Activated CD8-positive, alpha-beta memory T cell treated with anti-CD3 and anti-CD28 coated beads for 48 hours (primary cell): ENCODE measurements at places on chromosomes 13 and 19.

GRCh38 chr13:90015565-90016507 lies 1331.7 kb upstream of the MIR17HG start:
- DNase-seq: no peak

GRCh38 chr19:29702161-29702962 lies 12.7 kb downstream of the C19orf12 start:
- DNase-seq: no peak

DNA sequence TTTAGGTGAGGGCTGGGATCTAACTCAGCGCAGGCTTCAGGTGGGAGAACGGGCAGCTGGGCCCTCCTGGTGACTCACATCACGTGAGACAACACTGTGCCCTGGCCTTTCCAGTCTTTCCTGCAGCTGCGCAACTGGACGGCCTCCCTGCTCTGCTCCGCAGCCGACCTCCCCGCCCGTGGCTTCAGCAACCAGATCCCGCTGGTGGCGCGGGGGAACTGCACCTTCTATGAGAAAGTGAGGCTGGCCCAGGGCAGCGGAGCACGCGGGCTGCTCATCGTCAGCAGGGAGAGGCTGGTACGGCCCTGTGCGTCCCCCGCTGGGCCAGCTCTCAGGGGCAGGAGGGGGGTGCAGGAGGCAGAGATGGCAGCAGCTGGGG lies 8.8 kb downstream of the SPPL2B start:
- no peak for DNase-seq

DNA sequence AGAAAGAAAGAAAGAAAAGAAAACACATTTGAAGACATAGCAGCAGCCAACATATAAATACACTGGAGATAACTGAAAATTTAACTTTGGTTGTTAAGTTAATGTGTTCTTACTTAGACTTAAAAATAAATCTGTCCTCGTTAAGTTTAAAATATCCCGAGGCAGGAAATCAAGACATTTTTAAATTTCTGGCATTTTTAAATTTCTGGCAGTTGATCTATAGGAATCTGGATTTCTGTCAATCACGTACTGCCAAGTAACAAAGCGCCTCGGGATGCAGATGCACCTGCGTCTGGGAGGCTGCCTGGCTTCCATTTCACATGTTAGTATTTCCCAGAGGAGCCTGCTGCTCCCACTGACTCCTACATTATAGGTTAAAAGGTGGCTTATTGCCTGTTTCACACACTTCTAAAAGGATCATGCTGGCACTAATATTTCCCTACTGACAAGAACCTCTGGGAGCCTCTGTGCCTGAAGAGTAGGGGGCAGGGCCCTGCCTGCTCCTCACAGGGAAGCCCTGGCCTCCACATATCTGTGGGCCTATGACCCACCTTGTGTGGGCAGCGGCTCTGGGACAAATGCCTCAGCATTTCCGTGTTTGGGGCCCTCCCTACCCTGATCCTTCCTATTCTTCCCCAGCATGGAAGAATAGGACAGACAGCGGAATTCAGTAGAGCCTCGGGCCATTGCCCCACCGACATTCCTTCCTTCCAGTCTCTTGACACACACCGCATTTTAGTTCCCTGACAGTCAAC lies 62.8 kb upstream of the ATP12A start:
- DNase-seq: no peak

DNA sequence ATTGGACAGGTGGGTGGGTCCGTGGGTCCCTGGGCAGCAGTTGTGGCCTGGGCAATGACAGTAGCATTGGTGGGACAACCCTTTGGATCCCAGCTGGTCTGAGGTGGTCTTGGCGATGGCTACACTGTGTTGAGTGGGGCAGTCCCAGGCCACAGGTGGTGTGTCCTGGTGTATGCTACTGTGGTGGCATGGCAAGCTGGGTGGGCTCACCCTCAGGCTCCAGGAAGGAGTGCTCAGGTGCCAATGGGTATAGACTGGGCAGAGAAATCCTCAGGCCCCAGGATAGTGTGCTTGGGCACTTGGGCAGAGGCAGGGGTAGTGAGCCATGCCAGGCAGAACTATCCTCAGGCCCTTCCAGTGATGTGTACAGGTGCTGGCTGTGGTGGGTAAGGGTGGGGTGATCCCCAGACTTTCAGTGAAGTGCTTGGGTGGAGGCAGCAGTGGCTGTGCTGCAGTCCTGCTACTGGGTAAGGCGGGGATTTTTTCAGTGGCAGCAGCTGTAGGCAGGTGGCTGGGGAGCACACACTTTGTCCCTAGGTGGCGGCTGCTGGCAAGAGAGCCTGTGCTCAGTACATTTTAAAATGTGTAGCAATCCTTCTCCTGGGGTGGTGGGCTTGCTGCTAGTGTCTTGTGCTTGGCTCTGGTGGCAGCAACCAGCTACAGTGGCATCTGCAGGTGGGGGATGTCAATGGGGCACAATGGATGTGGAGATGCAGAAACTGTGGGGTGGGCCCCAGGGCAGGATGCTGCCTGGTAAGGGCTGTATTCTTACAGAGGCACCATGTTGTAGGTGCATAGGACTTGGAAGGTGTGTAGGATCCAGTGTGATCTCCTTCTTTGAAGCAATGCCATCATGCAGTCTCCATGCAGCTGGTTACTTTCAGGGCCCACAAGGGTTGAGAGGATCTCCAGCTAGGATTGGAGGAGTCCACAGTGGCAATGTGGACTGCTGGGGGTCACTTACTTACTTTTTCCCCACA lies 64.9 kb downstream of the DNAJC3 start:
- DNase-seq: no peak

GRCh38 chr13:113969973-113970611 lies 3.8 kb downstream of the C13orf46 start:
- no peak for DNase-seq

DNA sequence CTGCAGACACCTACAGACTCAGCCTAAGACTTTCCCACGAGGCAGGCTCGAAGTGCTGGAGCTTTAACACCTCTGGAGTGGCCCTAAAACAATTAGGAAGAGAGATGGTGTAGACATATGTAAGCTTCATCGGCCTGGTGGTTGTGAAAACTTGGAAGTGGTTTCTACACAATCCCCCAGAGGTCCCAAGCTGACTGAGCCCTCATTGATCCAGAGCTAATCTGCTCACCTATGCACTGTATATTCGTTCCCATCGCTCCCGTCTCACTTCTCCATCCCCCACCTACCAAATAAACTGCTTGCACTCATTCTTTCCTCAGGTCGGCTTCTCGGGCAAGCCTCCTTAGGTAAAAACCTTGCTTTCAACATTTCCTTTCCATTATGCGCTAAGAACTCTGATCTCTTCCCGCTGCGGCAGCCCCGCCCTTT lies 767 bp upstream of the ZNF793 start:
- DNase-seq: no peak

DNA sequence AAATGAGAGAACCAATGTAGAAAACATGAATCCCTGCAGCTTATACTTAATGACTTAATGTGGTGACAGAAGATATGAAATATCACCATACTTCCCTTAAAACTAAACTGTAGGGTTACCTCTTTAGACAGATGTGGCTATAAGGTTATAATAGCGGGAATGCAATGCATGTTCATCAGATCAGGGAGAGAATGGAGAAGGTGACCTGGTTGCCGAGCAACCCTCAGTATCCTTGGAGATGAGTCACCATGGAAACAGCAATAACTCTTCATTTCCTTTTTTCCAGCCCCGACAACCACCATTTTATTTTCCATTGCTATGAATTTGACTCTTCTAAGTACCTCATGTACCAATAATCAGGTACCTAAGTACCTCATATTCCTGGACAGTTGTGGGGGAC lies 28.0 kb upstream of the ZNF835 start:
- DNase-seq: no peak

DNA sequence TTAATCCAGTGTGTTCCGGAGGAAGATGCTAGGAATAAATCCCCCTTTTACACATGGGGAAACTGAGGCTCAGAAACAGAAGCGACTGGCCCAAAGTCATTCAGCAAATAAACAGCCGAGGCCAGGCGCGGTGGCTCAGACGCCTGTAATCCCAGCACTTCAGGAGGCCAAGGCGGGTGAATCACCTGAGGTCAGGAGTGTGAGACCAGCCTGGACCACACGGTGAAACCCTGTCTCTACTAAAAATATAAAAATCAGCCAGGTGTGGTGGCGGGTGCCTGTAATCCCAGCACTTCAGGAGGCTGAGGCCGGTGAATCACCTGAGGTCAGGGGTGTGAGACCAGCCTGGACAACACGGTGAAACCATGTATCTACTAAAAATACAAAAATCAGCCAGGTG lies 11.6 kb upstream of the PLIN3 start:
- no peak for DNase-seq

DNA sequence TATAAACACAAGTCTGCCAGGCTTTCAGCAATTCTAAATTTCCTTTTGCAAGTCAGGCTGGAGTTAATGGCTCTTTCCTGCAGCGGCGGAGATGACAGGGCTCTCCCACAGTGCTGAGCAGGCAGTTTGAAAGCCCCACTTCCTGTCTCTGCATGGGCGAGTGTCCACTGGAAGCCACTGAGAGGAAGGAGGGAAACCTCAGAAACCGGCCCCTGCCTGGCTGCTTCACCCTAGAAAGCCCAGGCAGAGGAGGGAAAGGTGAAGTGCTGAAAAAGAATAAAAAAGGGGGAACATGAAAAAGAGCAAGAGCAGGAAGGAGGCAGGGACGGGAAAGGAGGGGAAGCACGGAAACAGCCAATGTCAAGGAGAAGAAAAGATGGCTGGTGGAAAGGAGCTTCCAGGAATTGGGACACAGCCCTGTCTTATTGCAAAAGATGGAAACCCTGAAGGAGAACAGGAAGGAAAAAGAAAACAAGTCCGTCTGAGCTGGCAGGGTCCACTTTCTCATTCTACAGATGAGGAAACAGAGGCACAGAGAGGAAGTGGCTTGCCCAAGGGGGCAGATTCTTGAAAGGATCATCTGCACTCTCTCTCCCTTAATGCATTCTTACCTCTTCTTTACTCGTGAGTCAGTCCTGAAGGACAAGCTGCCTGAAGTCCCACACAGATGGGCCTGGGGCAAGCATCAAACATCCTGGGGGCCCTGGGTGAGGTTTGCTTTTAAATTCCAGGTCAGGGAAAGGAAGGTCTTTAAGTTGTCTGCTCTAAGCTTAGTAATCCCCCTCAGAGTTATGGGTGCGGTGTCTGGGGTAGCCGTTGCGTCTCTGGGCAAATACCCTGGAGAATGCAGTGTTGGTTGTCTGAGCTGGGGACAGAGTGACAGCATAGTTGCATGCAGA lies 38.8 kb upstream of the ALOX5AP start:
- no peak for DNase-seq

DNA sequence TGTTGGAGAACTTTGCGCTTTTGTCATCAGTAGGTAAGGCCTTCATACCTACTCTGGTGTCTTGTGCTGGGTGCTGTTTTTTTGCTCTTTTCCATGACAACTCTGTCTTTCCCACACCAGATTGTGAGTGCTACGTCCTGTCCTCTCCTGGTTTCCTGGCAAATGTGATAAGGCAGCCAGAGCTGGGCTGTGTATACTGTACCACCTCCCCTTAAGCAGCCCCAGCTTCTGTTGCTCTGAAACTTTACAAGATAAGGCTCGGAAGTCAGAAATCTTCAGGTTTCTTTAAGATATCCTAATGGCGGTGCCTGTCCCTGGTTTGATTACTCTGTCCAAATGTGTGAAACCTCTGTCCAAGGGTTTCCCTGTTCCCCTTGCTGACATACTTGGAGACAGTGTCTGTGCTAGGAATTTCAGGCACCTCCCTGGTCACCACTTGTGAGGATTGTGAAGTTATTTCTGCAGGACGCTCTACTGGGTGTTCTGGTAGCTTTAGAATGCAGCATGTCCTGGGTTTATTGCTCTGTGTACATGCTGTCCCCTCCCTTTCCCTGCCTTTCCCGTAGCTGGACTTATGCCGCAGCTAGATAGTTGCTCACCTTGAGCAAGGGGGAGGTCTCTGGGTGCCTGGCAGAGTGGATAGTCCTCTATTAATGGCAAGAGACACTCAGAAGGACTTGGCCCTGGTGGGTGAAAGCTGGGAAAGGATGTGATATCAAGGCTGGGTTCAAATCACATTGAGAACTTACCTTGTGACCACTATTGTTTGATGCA lies 7.0 kb downstream of the ZNF749 start:
- DNase-seq: no peak

GRCh38 chr13:50215399-50215798 lies 200.2 kb downstream of the KCNRG start:
- no peak for DNase-seq

GRCh38 chr13:110206185-110206584 lies 100.8 kb downstream of the COL4A1 start:
- DNase-seq: no peak

GRCh38 chr13:51636349-51636890 lies 52.2 kb downstream of the WDFY2 start:
- no peak for DNase-seq

DNA sequence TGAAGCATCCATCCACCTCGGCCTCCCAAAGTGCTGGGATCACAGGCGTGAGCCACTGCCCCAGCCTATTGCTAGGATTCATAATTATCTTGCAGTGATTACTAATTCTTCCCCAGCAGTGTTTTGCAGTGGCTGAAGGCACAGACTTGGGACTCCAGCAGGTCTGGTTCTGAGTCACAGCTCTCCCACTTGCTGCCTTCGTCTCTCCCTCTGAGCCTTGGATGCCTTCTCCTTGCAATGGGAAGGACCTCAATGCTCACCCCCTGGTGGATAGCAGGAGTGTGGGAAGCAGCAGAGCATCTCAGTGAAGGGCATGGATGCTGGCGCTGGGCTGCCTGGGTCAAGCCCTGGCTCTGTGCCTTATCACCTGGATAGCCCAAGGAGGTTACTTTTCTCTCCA lies 37.6 kb upstream of the SHKBP1 start:
- DNase-seq: no peak

DNA sequence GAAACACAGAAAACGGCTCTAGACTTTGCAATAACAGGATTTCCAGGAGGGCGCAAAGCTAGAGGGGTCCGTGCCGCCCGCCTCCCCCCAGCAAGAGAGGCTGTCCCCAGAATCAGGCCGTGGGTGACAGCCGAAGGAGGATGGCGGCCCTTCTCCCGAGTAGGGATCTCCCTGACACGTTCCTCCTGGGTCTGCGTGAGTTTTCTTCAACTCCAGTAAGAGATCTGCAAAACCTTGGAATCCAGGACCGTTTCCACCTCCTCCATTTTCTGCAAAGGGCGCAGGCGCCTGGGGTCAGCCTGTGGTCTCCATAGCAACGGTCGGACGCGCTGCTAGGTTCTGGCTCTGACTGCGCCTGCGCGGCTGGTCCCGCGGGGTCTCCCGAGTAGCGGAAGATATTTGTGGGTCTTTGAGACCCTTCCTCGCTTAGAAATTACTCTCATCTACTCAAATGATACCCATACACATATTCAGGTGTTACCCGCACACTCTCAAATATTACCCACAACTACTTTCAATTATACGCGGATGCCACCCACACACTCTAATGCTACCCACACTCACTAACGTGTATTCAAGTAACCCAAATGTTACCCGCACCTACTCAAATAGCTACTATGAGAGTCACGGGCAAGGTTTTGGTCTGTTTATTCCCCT lies 2.1 kb downstream of the PNMA8C start:
- peak; percentile 27 for DNase-seq

GRCh38 chr13:112859128-112859816 lies 109.7 kb upstream of the MCF2L start:
- no peak for DNase-seq

- DNase-seq: no peak
These were observed 208.7 kb upstream of the OBI1 start for GRCh38 chr13:78867655-78868054.

GRCh38 chr13:46797501-46798237 lies 708 bp upstream of the ESD start:
- DNase-seq: no peak

- no peak for DNase-seq
These were observed 406 bp upstream of the EID2B start for GRCh38 chr19:39533003-39533512.

- no peak for DNase-seq
These were observed 83.4 kb downstream of the MIPEP start for GRCh38 chr13:23805821-23806220.

GRCh38 chr13:101751488-101751887 lies 299.0 kb downstream of the ITGBL1 start:
- DNase-seq: no peak
